Head of caudate nucleus (tissue), 42 donors: ENCODE measurements at places on chromosomes 5 and 9.

- DNase-seq: no peak
Observed at GRCh38 chr9:113508111-113508749, 44.7 kb downstream of the RGS3 start.

DNA sequence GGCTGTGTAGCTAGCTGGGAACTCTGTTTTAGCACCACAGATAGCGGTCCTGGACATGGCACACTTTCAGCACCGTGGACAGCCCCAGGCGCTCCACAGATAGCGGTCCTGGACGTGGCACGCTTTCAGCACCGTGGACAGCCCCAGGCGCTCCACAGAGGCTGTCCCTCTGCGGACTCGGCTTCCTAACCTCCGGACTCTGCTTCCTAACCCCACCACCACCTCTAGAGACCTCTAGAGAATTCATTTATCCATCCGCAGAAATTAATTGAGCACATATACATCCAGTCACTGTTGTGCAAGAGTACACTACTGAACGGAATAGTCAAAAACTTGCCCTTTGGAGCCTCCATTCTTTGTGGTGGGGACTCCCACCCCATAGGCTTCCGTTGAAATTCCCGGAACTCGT, 27.4 kb downstream of the UNC5A start:
- peak; percentile 73 for DNase-seq

DNA sequence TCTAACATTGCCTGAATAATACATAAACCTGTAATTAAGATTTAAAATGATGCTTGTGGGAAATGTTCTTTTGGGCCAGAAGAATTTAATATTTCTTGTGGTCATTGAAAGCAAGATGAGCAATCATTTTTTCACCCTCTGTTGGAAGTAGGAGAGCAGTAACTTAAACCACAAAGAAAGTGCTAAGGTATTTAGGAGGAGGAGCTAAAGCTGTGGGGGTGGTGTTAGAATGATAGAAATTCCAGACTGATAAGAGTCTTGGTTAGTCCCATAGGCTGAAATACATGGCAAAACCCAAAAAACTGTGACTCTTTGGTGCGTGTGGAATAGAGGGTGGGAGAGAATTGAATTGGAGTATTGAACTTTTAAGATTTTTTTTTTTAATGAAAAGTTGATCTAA, 247.0 kb downstream of the YTHDC2 start:
- no peak for DNase-seq

DNA sequence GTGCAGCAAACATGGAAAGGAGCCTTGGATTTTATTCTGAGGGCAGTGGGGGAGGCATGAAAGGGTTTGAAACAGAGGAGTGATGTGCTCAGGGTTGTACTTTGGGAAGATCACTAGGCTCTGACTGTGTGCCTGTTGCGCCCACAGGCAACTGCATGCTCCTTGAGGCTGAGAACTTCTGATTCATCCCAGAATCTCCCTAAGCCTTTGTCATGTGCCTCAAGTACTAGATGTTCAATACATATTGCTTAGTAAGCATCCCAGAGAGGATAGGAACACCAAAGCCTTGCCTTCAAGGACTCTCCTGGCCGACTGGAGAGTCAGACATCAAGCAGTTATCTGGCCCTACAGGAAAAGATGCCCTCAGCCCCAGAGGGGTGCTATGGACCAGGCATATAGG, 54.1 kb downstream of the ARHGEF37 start:
- DNase-seq: no peak

DNA sequence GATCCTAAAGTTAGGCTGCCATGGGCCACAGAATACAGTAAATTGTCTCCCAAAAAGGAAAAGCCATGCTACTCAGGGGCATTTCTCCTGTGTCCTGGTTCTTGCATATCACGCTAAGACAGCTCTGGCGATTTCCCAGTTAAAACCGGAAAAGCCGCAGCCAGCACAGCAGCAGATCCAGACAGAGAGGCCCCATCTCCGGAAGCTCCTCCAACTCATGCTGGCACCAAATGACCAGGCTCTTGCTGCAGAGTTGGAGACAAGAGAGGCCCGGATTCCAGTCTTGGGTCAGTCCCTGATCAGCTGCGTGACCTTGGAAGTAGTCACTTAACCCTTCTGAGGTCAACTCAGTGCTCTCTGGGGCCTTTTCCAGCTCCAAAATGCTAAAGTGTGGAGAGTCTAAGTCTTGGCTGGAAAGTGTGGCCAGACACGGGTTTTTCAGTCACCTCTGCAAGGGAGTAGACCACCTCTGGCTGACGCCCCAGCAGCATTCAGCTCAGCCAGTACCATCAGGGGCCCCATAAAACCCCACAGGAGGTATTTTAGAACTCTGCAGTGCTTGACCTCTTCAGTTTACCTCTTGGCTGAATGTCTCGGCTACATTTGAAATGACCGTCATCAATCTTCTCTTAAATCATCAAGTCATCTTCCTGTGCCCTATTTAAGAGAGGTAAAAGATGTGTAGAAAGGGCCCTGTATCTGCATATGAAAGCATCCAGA, 16.2 kb downstream of the GDNF start:
- DNase-seq: no peak

- DNase-seq: no peak
Observed at GRCh38 chr9:37899041-37899440, 4.9 kb downstream of the SLC25A51 start.

- DNase-seq: no peak
Observed at GRCh38 chr5:173715607-173716006, 99.2 kb upstream of the BOD1 start.

DNA sequence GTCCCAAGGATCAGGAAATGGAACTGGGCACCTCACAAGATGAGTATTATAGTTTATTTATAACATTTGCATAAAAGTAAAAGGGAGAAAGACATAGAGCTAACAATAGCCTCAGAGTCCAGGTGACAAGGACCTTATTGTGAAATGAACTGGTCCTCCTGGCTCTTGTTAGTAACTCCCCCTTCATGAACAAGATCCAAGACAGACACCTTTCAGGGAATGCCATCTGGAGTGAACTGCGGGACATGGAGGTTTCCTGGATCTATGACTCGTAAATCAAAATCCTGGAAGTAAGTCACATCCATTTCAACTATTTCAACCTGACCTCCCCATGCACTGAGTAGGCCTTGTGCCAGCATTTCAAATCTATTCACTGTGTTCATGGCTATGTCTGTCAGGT, 129.5 kb upstream of the GAS1 start:
- DNase-seq: no peak

DNA sequence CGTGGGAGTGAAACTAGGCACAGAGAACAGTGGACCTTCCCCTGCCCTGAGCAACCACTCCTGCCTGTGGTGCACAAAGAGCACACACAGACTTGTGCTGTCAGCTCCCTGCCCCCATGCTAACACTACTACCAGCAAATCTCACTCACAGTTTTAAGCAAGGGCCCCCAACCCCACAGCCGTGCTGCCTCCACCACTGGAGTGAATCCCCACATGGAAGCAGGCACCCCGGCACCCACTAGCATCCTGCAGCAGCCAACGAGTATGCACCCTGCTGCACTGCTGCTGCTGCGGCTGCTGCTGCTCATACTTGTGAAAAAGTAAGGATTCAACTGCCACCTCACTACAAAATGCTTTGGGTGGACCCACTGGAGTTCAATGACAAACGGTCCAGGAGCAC, 435.5 kb downstream of the SLCO4C1 start:
- DNase-seq: no peak

DNA sequence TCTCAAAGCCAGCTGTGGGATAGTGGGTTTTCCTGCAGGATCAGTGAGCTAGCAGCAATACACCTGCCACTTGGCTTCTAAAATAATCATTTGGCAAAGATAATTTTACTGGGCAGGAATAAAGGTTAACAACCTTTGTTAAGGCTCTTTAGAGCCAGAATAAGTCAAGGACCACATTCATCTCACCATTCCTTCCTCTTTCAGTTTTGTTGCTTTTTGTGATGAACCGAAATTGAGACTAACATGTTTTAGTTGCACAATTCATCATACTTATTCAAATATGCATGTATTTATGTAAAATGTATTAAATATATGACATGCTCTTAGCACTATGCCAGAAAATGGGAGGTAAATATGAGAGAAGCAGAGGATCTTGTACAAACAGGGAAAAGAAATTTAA, 824.4 kb upstream of the TYRP1 start:
- no peak for DNase-seq

- DNase-seq: no peak
Observed at GRCh38 chr5:98993512-98993911, 64.7 kb upstream of the CHD1 start.

GRCh38 chr9:112819635-112820496, 69.3 kb downstream of the SNX30 start:
- DNase-seq: peak; percentile 24

DNA sequence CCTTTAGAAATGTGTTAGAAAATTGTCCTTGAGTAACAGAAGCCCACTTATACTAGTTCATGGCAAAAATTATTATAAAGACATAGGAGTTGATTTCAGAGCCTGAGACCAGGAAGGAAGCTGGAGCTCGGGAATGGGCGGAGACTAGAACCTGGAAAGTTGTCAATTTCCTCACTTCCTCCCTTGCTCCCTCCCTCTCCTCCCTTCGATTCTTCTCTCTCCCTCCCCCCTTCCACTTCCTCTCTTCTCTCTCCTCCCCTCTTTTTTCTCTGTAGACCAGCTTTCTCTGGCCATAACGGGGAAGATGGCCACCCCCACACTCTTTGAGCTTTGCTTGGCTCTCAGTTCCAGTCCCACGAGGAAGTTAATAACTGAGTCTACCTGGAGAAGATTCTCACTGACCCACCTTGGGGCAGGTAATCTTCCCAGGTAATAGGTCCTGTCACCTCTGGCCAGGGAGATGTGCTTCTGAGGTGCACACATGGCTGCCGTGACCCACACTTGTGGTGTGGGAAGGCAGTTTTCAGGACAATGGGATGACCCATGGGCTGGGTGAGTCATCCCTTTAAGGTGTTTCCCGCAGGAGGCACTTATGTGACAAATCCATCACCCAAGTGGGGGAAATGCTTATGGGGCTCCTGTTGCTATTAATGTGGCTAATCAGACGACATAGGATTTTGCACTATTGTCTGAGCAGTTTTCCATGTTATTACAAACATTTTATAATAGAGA, 78.7 kb downstream of the HSPA4 start:
- peak; percentile 25 for DNase-seq

DNA sequence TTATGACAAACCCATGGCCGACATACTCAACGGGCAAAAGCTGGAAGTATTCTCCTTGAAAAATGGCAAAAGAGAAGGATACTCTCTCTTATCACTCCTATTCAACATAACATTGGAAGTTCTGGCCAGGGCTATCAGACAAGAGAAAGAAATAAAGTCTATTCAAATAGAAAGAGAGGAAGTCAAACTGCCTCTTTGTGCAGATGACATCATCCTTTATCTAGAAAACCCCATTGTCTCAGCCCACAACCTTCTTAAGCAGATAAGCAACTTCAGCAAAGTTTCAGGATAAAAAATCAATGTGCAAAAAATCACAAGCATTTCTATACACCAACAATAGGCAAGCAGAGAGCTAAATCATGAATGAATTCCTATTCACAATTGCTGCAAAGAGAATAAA, 1799.9 kb upstream of the ACO1 start:
- DNase-seq: no peak

DNA sequence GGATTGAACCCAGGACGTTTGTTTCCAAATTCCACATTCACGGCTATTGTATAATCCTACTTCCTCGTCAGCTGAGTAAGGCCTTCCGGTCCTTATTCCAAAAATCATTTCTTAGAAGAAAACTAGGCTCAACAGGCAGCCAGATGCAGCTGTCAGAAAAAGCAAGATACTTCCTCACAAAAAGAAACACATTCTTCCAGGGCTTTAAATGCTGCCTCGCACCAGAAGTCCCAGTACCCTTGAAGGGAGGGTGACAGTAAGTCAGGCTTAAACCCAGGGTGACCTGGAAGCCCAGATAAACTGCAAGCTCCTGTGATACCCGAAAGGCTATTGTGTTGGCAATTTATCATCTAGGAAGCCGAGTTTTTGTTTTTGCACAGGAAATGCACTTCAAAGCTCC, 414.0 kb downstream of the NFIB start:
- DNase-seq: no peak

DNA sequence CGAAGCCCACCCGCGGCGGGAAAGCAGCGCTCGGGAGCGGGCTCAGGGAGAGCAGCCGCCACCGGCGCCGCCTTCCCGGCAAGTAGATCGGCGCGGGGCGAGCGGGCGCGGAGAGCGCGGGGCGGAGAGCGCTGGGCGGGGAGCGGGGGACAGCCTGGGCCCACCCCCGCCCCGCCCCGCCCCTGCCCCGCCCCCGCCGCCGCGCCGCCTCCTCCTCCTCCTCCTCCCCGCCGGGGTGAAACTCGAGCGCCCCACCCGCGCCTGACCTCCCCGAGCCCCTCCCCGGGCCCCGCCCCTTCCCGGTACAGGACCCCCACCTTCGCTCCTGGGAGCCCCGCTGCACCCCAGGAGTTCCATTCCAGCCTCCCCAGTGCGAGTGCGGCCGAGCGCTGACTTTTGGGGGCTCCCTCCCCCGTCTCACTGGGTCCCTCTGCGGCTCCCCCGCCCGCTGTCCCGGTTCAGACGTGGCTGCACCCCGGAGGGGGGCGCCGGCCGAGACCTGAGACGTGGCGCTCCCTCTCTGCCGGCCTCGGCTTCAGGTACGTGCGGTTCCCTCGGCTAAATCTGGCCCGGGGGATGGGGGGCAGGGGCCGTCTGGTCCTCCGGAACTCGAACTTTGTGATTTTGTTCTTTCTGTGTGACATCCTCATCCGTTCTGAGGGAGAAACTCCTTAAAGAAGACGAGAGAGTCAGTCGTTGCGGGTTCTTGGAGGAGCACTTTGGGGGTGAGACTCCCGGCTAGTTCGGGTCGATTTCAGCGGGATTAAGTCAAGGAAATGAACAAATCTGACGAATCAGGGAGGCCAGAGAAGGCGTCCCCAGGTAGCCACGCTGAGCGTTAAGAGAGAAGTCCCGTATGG, at the start of gene SEMA5A:
TSS of gene SEMA5A (minus strand) at position 84 of the 860 bp plus-strand sequence. CDS start 166,129 bp downstream, outside the sequence.
- peak; percentile 71 for DNase-seq

- DNase-seq: no peak
Observed at GRCh38 chr9:100346836-100347235, 5.9 kb downstream of the TEX10 start.

GRCh38 chr9:124726886-124727285, 44.2 kb downstream of the NR6A1 start:
- no peak for DNase-seq

GRCh38 chr5:60978968-60979367, 34.0 kb downstream of the NDUFAF2 start:
- no peak for DNase-seq

DNA sequence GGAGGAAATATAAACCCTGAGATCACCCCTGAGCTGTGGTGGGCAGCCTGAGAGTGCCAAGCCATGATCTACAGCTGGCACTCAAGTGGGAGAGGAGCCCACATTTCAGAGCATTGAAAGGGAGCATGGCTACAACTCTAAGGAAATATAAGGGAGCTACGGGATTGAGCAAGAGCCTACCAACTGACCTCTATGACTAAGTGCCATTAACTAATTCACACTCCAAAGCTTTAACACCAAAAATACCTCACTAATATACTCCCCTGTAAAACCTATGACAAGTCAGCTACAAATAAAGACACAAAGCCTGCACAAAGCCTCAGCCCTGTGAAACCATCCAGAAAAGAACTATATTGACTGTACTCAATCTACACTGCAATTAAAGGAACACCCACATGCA, 286.8 kb upstream of the RPS23 start:
- no peak for DNase-seq
